Activated CD8-positive, alpha-beta memory T cell treated with anti-CD3 and anti-CD28 coated beads, Interleukin-2, amount 50 U/mL, for 48 hours (primary cell): ENCODE measurements at places on chromosomes 7 and 10.
A peak's percentile ranks its signal among the peaks of the same experiment; 100 is the strongest.

GRCh38 chr7:41994036-41994745 is 242.8 kb downstream of the GLI3 start:
- no peak for DNase-seq

- DNase-seq = no peak
Observed at GRCh38 chr10:132638130-132638515, 100.5 kb downstream of the INPP5A start.

- no peak for DNase-seq
Observed at GRCh38 chr7:30874656-30875302, 36.9 kb upstream of the AQP1 start.

DNA sequence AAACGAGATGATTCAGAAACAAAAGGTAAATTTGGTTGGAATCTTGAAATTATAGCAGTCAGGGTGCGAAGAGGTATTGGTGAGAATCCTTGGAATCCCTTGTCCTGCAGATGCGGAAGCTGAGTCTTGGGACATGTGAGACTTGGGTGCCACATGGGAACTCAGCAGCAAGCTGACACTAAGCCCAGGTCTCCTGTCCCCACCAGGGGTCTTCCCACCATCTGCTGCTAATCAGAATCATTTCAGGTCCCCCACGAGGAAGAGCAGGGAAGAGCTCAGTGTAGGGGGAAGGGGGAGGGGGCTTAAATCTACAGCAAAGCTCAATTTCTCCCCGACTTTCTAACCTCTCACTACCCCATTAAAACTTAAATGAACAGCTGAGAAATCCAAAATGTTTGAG is 126.1 kb upstream of the BMPER start:
- no peak for DNase-seq

GRCh38 chr10:89643812-89644690 is 991 bp downstream of the PANK1 start:
- DNase-seq = peak; percentile 77

GRCh38 chr10:28619455-28619854 is 57.9 kb upstream of the BAMBI start:
- no peak for DNase-seq

DNA sequence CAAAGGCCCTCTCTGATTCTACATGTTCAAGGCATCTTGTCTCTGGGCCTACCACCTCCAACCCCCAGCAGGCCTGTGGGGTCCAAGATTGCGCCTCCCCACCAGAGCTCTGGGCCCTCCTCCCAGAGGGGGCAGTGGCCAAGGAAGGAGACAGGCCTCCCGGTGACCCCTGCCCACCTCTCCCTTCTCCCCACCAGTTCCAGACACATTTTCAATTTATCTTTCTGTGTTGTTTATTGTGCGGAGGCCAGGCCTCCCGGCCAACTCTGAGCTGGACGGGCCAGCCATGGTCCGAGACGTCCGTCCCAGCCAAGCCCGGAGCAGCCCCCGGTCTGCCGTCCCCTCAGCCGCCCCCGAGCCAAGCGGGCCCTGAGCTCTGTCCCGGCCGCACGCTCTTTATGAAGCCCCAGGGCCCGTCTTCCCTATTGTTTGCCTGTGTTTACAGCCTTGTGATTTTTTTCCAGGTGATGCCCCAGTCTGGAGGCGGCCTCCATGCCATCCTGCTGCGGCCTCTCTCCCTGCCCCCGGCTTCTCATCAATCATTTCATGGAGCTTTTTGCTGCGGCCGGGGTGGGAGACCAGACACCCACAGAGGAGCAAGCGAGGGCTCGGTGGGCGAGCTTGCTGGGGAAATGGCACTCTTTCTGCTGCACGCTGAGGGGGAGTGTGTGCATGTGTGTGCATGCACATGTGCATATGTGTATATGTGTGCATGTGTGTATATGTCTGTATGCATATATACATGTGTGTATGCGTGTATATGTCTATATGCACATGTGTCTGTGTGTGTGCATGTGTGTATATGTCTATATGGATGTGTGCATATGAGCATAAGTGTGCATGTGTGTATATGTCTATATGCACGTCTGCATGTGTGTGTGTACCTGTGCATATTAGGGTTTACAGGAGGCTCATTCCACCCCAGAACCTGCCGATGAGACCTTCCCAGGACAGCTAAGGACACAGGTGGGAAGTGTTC is 52.7 kb upstream of the ELN start:
- no peak for DNase-seq

- DNase-seq = no peak
Observed at GRCh38 chr10:22765660-22766547, 51.5 kb upstream of the PIP4K2A start.

DNA sequence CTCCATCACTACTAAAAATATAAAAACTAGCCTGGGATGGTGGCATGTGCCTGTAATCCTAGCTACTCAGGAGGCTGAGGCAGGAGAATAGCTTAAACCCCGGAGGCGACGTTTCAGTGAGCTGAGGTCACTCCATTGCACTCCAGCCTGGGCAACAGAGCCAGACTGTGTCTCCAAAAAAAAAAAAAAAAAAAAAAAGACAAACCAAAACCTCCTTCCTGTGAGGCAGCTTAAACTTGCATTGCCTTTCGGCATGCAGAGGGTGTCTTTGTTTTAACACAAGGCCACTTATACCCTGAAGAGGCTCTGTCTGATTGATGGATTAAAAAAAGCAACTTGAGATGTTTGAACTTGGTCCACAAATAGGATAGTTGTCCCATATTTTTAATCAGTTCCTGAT is 128.4 kb upstream of the RSU1 start:
- no peak for DNase-seq

GRCh38 chr7:112009081-112009480 is 197.1 kb downstream of the DOCK4 start:
- no peak for DNase-seq

- no peak for DNase-seq
Observed at GRCh38 chr7:33745934-33746333, 159.4 kb upstream of the BMPER start.

GRCh38 chr10:77180794-77181193 is 456.8 kb downstream of the KCNMA1 start:
- no peak for DNase-seq
